ENCODE measurements at places on chromosomes 2 and 18.

DNA sequence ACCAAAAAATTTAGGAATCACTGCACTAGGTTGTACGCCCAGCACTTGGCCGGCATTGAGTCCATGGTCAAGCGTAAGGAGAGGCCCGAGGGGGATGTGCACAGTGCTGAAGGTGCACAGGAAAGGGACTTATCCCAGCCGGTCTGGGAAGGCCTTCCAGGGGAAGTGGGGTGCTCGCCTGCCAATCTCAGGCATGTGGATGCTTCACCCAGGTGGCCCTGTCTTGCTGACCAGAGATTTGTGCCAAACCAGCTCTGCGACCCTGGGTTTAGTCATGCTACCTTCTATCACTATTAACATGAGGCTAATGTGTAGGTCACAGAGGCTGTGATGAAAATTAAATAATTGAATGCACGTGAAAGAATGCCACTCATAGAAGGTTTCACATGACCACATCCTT, 1.7 kb upstream of the ITM2C start:
- DNase-seq = no peak

- no peak for DNase-seq
These were observed 73.3 kb downstream of the TFCP2L1 start for GRCh38 chr2:121211689-121212151.

DNA sequence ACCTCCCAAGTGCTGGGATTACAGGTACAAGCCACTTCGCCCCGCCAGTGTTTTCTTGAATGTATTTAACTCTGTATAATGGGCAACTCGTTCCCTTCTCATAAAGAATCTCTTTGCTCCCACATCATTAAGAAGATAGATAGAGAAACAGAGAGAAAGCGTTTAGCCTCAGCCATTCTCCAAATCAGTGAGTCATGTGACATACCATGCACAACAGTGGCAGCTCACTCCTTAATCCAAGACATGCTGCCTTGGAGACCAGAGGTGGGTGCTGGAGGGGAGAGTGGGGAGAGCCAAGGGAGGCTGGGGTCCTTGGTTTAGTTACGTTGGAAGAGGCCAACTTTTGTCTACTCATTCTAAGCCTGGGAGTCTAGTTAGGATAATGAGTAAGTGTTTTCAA, 54.7 kb downstream of the TGIF1 start:
- DNase-seq = no peak

- no peak for DNase-seq
These were observed 7.3 kb upstream of the PRLH start for GRCh38 chr2:237558961-237559641.

GRCh38 chr2:212465456-212465855, 73.1 kb downstream of the ERBB4 start:
- no peak for DNase-seq

- DNase-seq = no peak
These were observed 77.4 kb downstream of the THNSL2 start for GRCh38 chr2:88247531-88247930.

DNA sequence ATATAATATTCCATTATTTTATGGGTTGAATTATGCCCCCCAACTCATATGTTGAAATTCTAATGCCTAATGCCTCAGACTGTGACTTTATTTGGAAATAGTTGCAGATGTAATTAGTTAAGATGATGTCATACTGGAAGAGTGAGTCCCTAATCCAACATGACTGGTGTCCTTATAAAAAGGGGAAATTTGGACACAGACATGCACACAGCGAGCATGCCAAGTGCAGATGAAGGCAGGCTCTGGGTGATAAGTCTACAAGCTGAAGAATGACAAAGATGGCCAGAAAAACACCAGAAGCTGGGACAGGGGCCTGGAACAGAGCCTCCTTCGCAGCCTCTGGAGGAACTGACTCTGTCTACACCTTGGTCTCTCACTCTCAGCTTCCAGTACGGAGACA, 10.0 kb upstream of the ASAP2 start:
- no peak for DNase-seq

GRCh38 chr2:215750763-215751162, 262.6 kb downstream of the MREG start:
- DNase-seq = no peak

DNA sequence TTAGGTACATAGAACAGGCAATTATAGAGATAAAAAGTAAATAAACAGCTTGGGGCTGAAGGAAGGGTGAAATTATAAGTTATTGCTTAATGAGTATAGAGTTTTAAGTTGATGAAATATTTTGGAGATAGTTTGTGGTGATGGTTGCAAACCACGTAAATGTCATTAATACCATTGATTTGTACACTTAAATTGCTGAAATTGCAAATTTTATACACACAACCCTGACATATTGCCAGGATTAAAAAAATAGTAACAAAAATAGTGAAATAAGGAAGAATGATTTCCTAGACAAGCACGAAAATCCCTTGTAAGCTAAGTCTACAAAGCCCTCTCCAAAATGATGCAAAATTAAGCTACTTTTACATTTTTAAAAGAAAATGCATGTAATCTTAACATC, 46.2 kb upstream of the RAB6D start:
- no peak for DNase-seq

DNA sequence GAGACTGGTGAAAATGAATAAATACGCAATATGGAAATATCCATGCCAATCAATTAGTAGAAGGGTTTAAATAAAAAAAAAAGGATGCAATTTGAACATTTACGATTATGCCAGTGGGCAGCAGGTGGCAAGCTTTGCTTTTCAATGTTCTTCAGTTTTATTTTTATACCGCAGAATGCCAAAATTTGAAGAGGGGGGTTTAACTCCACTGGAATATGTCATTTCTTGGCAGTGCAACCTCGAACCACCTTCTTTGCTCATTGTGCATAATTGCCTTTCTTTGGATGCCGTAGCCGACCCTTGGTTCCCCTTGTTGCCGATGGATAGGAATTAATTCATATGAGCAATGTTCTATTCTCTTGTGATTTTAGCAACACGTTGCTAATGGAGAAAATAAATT, 88.0 kb downstream of the LTBP1 start:
- DNase-seq = no peak

GRCh38 chr2:19893520-19894133, 8.2 kb downstream of the TTC32 start:
- no peak for DNase-seq

GRCh38 chr18:10017043-10017442, 103.2 kb downstream of the VAPA start:
- no peak for DNase-seq

DNA sequence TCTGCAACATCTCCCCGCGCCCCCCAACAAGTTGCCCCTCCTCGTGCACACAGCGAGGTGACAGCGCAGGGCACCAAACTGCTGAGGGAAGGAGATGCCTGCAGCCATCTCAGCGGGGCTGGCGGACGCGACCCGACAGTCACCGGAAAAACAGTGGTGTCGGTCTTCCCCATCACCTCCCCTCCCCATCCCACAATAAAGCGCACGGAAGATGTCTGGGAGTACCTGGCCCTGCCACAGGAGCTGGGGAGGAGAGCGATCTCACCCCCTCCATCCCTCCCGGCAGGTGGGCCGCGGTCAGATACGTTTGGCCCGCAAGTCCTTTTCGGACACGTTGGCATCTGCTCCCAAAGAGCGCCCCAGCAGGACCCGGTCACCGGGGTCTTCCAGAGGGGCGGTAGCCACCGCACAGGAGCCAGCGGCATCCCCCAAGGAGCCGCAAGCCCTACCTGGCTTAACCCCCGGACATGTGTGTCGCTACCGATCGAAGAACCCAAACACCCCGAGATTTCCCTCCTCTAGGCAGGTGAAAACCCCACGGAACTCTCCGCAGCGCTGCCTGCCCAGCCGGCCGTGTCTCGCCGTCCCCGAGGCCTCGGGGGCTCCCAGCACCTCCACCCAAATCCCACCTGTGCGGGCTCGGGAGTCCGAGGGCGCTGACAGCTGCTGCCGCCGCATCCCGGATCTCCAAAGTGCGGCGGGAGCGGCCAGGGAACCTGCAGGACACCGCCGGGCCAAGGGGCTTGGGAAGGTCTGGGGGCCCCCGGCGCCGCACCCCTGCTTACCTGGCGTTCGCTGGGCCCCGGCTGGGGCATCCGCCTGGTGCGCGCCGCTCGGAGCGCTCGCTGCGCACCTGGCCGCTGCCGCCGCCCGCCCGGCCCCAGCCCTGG, 657 bp downstream of the ATP8B1 start:
- DNase-seq = no peak

GRCh38 chr2:12004713-12005112, 258.3 kb downstream of the LPIN1 start:
- DNase-seq = no peak

DNA sequence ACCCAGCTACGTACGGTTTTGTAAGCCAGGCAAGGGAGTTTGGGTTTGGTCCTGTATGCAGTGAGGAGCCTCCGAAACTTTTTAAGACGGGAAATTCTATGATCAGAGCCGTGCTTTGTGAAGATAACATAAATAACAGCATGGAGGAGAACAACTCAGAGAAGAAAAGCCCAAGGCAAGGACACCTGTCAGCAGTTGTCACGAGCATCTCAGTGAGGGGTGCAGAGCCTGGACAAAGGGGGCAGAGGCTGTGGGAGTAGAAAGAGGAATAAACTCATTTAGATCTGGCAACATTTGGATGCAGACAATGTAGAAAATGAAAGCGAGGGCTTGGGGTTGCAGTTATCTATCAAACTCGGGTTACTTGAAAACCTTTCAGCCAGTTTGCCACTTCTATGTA, 64.5 kb downstream of the CAVIN2 start:
- no peak for DNase-seq

GRCh38 chr2:74959106-74959751, 786 bp downstream of the POLE4 start:
- DNase-seq = no peak

- DNase-seq = no peak
These were observed 74.1 kb downstream of the COL4A3 start for GRCh38 chr2:227238238-227239237.

GRCh38 chr2:68237404-68237803, 14.9 kb downstream of the PPP3R1 start:
- DNase-seq = no peak

GRCh38 chr2:210681491-210681890, 125.1 kb downstream of the CPS1 start:
- peak; percentile 94 for DNase-seq

GRCh38 chr2:106306387-106306786, 112.3 kb upstream of the UXS1 start:
- no peak for DNase-seq

DNA sequence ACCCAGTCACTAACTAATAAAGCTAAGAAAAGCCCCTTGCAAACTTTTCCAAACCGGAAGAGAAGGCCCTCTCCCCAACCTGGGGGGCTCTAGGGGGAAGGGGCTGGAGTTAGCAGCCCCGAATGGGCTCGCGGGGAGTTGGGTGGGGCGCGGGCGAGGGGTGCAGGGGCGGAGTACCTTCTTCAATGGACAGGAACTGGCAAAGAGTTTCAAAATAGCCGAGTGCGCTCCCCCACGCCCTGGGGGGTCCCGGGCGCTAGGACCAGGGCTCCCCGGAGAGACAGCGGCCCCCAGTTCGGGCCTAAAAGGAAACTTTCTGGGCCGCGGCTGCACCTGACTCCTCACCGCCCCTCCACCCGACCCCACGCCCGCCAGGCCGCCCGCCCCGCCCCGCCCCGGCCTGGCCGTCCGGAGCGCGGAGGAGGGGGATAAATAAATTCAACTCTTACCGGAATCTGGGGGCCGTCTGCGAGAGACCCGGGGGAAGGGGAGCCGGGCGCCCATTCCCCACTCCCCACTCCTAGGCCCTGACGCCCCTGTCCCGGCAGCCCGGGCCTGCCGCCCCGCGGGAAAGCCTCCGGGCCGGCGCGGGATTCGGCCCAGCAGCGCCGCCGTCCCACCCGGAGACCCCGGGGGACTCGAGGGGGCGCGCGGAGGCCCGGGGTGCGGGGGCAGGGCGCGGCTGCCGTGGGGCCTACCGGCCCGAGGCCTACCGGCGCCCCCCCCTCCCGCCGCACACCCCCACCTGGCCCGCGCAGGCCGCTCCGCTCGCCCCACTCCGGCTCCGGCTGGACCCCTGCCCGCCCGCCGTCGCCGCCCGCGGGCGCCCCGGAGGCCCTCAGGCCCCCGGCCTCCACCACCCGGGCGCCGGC, 868 bp downstream of the INO80D start:
- no peak for DNase-seq

DNA sequence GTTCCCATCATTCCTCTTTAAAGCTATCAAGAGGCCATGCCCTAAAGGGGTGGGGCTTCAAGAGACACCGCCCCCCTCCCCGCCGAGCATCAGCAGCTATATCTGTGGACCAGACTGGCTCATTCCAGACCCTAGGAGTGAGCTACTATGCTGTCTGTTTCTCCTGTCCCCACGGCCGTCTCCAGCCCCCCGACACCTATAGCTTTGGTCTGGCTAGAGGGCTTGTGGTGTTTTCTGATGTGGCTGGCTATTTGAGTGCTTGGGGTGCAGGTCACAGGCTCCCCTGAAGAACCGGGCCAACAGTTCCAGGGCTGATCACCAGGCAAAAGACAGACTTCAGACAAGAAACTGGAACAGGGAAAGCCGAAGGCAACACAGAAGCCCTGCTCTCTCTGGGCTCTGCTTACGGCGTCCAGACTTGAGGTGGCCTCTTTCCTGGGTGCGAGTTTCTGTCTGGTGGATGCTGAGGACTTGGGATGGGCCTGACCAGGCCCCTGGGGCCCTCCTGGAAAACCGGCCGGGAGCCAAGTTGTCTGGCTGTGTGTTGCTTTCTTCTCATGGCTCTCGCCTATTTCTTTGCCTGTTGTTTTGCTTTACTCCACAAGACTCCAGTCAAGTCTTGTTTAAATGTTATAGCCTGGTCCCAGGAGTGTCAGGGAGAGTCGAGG, 83.6 kb downstream of the KLHL29 start:
- no peak for DNase-seq
